ENCODE measurements at places on chromosomes 7 and 10.

- DNase-seq, result no peak
Measured at GRCh38 chr7:20713792-20714191, 72.9 kb downstream of the SP8 start.

GRCh38 chr7:115260381-115260780 lies 338.5 kb downstream of the MDFIC start:
- no peak for DNase-seq

GRCh38 chr7:155566011-155566836 lies 19.9 kb upstream of the CNPY1 start:
- DNase-seq, result no peak

GRCh38 chr7:8354503-8354902 lies 78.9 kb upstream of the NXPH1 start:
- DNase-seq, result no peak

- DNase-seq, result no peak
Measured at GRCh38 chr10:93503075-93503474, 6.7 kb downstream of the CEP55 start.

DNA sequence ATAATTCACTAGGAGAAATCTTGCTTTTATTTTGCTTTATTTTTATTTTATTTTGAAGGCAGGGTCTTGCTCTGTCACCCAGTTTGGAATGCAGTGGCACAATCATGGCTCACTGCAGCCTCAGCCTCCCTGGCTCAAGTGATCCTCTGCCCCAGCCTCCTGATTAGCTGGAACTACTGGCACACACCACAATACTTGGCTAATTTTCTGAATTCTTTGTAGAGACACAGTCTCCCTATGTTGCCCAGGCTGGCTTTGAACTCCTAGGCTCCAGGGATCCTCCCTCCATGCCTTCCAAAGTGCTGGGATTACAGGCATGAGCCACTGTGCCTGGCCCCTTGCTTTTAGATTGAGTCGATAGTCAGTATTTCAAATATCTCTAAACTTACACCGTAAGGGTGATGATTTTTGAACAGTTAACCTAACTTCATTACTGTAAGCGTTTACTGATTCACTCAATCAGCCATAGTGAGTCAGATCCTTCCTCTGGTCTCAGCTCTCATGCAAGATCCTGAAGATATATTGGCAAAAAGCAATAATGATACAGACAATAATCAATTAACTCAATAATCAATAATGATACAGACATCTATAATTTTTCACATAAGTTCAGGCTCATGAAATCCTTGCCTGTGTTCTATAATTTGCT lies 239.5 kb downstream of the KIAA1217 start:
- no peak for DNase-seq

- DNase-seq, result no peak
Measured at GRCh38 chr10:49519717-49520116, 19.2 kb downstream of the ERCC6 start.

DNA sequence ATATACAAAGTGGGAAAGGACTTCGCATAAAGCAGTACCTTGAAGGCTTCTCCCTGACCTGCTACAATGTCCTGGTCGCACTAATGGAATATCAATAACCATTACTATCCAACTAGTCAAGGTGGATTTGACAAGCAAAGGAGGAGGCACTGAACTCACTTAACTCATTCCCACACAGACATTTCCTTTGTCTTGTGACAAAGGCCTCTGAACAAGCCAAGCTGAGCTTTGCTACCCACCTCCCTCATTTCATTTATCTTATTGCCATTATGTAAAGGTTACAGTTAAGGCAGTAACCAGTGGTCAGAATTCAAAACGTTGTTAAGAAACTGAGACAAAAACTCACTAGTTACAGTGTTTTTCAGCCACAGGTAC lies 7.3 kb downstream of the ELMO1 start:
- no peak for DNase-seq

- DNase-seq, result no peak
Measured at GRCh38 chr7:73613954-73614735, 10.2 kb downstream of the MLXIPL start.

DNA sequence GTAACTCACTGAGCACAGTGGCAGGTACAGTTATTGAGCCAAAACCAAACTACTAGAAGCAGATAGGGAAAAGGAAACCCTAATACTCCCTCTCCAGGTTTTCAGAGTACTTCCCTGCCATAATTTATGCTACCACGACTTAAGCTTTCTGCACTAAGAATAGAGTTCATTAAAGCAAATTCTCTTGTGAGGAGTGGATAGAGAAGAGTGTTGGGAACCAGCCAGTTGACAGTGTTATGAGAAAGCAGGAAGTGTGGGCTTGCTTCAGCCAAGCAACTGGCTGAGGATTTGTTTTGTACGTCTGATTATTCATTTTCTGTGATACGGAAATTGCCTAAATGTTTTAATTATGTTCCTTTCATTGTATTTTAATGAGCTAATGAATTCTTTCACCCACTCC lies 280.5 kb downstream of the KIF20B start:
- DNase-seq, result no peak

DNA sequence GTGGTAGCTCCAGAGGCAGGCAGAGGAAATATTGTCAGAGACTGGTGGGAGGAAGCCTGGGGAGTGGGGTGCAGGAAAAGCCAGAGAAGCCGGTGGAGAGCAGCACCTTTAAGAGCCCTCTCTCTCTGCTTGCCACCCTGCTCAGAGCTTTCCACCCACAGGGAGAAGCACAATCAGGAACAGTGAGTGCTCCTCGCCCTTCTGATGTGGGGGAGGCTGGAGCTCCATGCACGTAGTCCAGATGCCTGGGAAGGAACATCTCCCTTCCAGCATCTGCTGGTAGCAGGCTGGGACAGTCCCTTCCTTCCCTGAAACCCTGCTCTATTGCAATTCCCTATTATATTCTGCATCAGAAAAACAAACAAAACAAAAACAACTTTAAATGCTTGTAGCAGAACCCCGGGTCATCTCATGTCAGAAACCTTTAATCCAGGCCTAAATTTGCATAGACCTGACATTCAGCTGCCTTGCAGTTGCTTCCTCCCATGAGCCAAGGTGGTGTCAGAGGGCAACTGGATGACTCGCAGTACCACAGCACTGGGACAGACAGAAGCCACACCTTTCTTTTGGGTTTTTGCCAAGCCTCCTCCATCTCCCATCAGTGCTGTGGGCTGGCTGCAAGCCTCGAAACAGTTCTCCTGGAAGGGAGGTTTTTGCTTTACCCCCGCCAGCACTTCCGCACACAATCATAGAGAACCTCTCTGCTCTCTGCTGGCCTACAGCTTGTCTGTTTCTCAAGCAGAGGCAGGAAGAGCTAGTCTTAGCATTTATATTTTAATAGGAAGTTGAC lies 13.1 kb downstream of the AVPI1 start:
- DNase-seq, result no peak

DNA sequence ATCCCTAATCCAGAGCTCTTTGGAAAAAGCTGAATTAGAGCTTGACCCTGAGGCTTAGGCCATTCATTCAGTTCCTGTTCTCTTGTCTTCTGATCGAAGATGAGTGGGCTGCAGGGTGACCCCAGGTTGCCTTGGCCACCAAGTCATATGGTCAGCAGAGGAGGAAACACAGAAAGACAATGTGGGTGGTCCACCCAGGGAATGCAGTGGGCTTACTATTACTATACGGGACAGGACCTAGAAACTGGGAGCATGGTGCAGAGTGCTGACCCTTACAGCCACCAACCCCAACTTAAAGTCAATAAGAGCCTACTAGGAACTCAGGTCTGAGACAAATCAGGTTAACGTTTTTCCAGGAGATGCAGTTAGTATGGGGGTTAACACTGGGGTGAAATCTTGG lies 200.5 kb downstream of the HERPUD2 start:
- no peak for DNase-seq

DNA sequence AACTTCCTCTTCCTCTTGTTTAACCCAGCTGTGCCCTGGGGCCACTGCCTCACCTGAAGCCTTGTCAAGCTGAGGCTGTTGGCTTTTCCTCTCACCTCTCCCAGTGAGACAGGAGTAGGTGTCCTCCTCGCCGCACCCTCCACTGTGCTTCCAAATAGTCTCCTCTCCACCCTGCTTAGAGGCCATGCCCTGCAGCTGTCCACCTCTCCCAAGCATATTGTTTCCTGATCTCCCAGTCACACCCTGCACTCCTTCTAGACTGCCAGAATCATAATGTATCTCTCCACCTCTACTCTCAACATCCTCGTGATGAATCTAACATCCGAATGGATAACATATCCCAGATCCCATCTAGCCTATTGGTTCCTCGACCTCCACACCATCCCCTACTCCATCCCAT lies 196.3 kb upstream of the GHITM start:
- DNase-seq, result no peak

- DNase-seq, result no peak
Measured at GRCh38 chr7:103573479-103574058, 127.6 kb upstream of the SLC26A5 start.

DNA sequence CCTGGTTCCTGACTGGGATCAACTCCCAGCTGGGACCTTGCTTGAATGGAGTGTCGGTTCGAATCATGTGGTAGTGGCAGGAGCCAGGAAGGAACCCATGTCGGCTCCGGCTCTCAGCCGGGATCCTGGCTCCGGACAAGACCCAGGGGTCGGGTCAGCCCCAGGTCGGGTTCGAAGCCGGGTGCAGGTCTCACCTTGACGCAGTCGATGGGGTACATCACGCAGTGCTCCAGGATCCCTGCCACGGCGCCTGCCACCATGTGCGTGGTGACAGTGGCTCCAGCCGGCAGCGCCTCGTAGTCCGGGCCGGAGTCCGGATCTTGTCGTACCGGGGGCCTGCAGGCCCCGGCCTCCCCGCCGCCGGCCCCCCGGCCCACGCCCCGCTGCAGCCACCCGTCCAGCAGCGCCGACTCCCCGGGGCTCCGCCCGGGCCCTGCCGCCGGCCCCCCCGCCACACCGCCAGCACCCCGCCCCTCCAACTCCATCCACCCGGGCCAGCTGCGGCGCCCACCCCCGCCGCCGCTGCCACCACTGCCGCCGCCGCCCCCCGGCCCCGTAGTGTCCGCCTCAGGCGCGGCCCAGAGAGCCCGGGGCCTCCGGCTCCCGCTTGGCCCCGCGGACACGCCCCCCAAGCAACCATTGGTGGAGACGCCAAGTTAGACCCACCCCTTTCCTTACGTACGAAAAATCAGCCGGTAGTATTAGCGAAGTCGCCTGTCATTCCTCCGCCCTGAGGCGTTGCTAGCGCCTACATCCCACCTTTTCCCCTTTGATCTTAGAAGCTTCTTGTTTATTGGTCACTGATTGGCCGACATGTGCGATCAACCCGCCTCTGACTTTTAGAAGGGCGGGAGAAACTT lies at the start of gene SLC25A28:
SLC25A28 (minus strand) TSS at position 589 of the 860 bp plus-strand sequence; CDS start at position 485, 104 bp downstream.
- peak; percentile 93 for DNase-seq

DNA sequence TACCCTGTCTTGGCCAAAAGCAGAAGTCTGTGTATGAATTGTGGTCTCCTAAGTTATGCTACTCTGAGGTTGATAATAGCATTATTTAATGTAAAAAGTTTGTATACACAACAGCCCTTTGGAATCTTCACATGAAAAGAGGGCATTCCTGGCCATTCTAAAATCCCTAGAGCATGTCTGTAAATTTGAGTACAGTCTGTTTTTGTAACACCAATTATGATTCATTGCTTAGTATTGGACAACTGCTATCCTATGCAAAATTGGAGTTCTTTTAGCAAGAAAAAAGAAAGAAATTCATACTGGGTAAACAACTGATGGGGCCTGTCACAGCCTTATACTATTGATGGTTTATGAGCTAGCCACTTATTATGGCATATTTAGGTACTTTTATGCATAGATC lies 10.2 kb downstream of the CUTC start:
- no peak for DNase-seq

DNA sequence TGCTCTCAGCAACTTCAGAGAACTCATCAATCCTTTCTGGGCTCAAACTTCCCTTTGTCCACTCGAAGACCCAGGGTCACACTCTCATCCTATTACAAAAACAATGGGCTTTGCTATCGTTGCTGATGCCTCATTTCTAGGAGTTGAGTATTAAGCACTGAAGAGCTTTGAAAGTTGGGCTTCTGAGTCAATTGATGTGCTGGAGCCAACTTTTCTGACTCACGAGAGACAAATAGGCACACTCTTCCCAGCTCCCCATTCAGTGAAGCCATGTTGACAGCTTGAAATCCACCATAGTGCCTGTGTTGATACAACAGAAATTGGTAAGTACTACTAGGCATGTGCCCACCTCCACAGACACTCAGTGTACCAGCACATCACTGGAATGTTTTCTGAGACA lies 97.5 kb upstream of the PRSS58 start:
- DNase-seq, result no peak

- DNase-seq, result peak; percentile 20
Measured at GRCh38 chr7:94655848-94656657, at the start of gene SGCE. TSS of gene SGCE (minus strand) at chr7:94656133. CDS start at chr7:94656098, 35 bp downstream.

DNA sequence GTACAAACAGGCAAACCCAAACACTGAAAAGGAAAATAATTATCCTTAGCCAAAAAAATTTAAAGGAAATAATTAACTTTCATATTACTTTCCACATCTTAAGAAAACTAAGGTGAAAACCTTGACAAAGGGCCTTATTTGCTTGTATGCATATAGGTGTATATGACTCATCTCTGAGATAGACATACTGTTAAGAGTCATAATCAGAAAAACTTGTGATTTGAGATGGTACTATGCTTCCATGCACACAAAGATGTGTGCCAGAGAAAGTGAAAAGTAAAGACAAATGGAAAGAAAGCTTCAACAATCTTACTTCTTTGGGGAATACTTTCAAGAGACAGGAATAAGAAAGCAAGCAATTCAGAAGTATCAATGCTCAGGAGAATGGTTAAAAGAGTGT lies 3.3 kb upstream of the CACNA2D1 start:
- no peak for DNase-seq

DNA sequence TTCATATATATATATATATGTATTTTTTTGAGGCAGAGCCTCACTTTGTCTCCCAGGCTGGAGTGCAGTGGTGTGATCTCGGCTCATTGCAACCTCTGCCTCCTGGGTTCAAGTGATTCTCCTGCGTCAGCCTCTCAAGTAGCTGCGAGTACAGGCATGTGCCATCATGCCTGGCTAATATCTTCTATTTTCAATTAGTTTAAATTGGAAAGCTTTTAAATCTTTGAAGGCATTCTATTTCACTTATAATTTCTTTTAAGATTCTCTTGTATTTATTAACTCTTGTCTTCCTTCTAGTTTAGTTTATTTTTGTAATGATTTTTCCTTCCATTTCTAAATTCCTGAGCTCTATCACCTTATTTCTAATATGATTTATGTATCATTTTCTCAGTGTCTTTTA lies 71.2 kb downstream of the TPST1 start:
- no peak for DNase-seq

DNA sequence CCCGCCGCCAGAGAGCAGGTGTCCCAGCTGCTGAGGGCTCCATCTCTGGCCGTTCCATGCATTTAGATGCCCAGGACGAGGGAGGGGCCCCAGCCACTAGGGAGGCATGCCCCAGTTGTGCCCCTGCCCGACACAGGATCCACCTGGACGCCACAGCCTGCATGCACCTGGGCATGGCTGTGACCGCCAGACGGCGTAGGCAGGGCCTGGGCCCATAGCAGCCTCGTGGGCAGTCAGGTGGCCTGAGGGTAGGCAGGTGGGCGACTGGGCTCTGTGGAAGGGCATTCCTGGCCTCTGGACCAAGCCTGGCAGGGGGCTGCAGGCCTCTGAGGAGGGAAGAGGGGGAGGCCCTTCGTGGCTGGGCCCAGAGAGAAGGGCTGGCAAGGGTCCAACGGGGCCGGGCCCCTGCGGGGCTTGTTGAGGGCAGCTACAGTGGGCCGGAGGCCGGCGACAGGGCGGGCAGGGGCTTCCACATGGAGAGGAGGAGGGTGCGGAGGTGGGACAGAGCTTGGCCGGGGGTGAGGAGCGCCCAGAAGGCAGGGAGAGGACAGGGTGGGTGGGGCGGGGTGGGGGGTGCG lies 76.0 kb upstream of the NKX6-2 start:
- no peak for DNase-seq

GRCh38 chr10:97450828-97451227 lies 4.9 kb downstream of the ZDHHC16 start:
- DNase-seq, result no peak

- peak; percentile 1 for DNase-seq
Measured at GRCh38 chr7:66815951-66816350, 75.4 kb downstream of the RABGEF1 start.

Measured in stimulated activated CD8-positive, alpha-beta memory T cell treated with anti-CD3 and anti-CD28 coated beads, Interleukin-7, amount 100 ng/mL, for 4 hours (primary cell).